ENCODE measurements at places on chromosomes 2 and 18.

DNA sequence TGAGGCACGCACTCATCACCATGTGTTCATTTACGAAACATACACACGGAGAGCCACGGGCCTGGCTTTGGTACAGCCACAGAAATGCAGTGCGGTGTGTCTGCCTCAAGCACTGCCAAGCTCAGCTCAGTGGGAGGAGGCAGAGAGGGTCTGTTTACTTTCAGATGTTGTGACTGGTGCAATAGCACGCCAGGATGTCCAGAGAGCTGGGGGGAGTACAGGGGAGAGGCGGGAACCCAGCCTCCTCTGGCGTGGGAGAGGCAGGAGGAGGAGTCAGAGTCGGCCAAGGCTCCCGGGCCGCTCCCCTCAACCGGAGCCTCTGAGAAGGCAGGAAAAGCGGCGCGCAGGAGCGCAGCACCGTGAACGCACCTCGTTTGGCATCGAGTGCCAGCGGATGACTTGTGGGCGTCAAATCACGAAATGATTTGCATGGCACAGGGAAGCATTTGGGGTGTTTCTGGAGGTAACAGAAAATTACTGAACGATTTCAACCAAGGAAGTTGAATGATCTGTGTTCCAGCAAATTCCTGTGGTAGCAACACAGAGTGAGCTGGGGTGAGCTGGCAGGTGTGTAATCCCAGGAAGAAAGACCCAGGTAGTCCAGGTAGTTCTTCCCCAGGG is 143.0 kb downstream of the ZNF516 start:
- peak; percentile 56 for DNase-seq

DNA sequence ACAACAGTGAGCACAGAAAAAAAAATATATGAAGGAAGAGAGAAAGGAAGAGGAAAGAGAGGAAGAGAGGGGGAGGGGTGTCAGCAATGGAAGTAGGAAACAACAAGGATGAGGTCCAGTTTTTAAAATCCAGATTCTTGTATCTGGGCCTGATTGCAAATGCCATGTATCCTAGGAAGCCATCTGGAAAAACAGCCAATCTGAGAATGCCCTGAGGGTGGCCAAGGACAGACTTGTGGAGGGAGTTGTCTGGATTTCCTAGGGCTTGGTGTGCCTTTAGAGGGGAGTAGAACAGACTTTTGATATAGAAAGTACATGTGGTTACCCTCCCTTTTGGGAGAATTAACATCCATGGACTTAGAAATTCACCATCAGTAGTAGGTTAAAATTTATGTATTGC is 47.1 kb downstream of the PRKCE start:
- DNase-seq, result no peak

GRCh38 chr2:22126106-22126505 is 1002.3 kb downstream of the TDRD15 start:
- no peak for DNase-seq

DNA sequence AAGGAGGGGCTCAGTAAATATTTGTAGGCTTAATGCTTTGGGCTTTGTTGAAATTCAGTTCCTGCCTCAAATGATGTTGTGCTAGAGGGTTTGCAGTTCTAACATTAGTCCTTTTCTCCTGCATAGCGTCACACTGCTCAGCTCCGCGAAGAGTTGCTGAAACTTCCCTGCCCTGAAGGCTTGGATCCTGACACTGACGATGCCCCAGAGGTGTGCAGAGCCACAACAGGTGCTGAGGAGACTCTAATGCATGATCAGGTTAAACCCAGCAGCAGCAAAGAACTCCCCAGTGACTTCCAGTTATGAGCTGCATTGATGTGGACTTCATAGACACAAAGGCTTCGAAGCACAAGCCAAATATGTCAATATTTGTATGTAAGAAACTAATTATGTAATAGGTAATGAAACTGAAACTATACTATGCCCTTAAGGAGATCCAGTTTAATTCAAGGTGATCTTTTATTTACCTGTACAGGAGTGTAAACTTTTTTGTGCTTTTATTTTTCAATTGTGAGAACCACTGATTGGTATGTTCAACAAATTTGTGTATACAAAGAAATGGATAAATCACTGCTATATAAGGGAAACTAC is 10.2 kb upstream of the TTC27 start:
- no peak for DNase-seq

GRCh38 chr2:58688813-58689212 is 447.7 kb upstream of the FANCL start:
- DNase-seq, result no peak

GRCh38 chr18:1013951-1014350 is 109.3 kb downstream of the ADCYAP1 start:
- DNase-seq, result no peak

GRCh38 chr2:241014224-241014623 is 15.8 kb downstream of the SNED1 start:
- no peak for DNase-seq

DNA sequence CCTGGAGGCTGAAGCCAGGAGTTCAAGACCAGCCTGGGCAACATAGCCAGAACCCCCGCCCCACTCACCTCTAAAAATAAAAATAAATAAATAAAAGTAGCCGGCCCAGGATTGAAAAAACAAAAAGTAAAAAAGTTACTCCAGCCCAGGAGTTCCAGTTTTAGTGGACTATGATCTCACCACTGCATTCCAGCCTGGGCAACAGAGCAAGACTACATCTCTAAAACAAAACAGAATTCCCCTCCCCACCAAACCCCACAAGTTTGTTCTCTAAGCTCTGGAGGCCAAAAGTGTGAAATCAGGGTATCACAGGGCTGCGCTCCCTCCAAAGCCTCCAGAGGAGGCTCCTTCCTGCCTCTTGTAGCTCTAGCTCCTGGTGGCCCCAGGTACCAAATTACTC is 1.7 kb downstream of the D2HGDH start:
- no peak for DNase-seq
